ENCODE measurements at places on chromosomes 7 and 10.
A peak's percentile ranks its signal among the peaks of the same experiment; 100 is the strongest.

DNA sequence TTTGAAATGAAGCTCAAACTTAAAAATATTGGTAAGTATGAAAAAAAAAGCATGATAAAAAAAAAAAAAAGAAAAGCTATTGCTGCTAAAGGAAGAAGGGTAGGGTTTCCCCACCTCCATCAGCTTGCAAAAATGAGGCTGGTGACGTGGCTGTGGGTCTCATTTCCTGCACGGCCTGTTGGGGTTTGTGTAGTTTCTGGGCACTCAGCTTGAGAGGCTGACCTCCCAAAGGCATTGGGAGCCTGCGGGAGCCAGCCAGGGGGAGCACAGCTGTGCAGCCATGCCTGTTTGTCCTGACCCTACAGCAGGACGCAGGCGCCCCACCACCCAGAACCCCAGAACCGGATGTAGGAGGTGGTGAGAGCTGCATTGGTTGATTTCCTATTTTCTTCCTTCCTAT is 48.8 kb upstream of the CARD11 start:
- no peak overlapping the region for H3K27ac ChIP-seq
- no peak overlapping the region for H3K4me3 ChIP-seq
- peaks cover 2% of the 10 kb centered on the region for H3K4me1 ChIP-seq
- no peaks in the 10 kb centered on the region for H3K36me3 ChIP-seq
- no peak for DNase-seq

DNA sequence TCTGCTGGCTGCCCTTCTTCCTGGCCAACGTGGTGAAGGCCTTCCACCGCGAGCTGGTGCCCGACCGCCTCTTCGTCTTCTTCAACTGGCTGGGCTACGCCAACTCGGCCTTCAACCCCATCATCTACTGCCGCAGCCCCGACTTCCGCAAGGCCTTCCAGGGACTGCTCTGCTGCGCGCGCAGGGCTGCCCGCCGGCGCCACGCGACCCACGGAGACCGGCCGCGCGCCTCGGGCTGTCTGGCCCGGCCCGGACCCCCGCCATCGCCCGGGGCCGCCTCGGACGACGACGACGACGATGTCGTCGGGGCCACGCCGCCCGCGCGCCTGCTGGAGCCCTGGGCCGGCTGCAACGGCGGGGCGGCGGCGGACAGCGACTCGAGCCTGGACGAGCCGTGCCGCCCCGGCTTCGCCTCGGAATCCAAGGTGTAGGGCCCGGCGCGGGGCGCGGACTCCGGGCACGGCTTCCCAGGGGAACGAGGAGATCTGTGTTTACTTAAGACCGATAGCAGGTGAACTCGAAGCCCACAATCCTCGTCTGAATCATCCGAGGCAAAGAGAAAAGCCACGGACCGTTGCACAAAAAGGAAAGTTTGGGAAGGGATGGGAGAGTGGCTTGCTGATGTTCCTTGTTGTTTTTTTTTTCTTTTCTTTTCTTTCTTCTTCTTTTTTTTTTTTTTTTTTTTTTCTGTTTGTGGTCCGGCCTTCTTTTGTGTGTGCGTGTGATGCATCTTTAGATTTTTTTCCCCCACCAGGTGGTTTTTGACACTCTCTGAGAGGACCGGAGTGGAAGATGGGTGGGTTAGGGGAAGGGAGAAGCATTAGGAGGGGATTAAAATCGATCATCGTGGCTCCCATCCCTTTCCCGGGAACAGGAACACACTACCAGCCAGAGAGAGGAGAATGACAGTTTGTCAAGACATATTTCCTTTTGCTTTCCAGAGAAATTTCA is 1.7 kb downstream of the ADRB1 start:
- no peak overlapping the region for H3K27ac ChIP-seq
- peaks cover 61% of the 10 kb centered on the region for H3K27me3 ChIP-seq
- DNase-seq = no peak
- peaks cover 6% of the 10 kb centered on the region for H3K4me1 ChIP-seq
- no peak overlapping the region for H3K4me3 ChIP-seq

GRCh38 chr10:48817141-48817540 is 122.5 kb downstream of the LRRC18 start:
- H3K36me3 ChIP-seq = no peaks in the 10 kb centered on the region
- H3K27me3 ChIP-seq = peaks cover 2% of the 10 kb centered on the region
- H3K4me1 ChIP-seq = no peaks in the 10 kb centered on the region
- DNase-seq = no peak

GRCh38 chr10:106410331-106410730 is 754.2 kb downstream of the SORCS1 start:
- DNase-seq = no peak
- H3K4me1 ChIP-seq = no peaks in the 10 kb centered on the region
- no peaks in the 10 kb centered on the region for H3K36me3 ChIP-seq
- H3K27ac ChIP-seq = no peak overlapping the region
- no peaks in the 10 kb centered on the region for H3K27me3 ChIP-seq

DNA sequence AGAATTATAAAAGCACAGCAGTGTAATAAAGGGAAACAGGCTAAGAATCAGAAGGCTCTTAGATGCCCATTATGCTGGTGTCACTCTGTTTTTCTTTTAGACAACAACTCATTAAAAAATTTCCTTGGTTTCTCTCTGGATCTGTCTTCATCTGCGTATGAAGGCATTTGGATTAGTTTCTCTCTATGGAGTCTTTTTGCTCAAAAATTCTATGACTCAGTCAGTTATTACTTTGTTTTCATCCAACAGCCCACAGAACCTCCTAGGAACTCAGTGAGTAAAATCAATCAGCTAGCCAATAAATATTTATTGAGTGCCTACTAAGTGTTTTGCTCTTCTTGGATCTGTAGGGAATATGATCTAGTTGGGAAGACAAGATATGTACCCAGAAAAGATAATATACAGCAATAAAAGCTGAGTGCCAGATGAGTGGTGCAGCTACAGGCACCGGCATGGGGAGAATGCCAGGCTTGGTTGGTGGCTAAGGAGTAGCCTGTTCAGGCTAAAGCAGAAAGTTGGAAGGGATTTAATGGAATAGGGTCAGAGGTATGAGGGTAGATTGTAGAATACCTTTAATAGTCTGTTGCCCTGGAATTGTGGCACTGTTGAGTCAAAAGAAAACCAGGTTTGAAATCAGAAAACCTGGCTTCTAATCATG is 156.2 kb downstream of the LRRC4 start:
- H3K27ac ChIP-seq = no peak overlapping the region
- H3K4me3 ChIP-seq = no peak overlapping the region
- peaks cover 18% of the 10 kb centered on the region for H3K4me1 ChIP-seq
- H3K27me3 ChIP-seq = no peaks in the 10 kb centered on the region
- H3K36me3 ChIP-seq = no peaks in the 10 kb centered on the region
- DNase-seq = peak; percentile 49

DNA sequence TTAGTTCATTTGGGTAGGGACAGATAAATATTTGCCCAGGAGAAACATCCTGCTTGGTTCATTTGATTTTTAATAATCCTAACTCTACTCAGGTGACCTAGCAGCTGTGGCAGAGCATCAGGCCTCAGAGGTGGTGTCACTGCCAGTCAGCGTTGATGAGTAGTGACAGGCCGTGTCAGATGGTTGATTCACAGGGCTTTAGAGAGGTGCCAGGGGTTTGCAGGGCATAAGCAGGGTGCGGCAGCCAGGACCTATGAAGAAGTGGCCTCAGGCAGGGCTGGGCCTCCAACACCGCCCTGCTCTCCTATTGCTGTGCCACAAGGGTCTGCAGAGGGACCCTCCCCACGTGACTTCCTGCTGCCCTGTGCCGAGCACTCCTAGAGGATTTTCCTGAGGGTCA is 128.1 kb downstream of the HECW1 start:
- H3K36me3 ChIP-seq = no peaks in the 10 kb centered on the region
- no peaks in the 10 kb centered on the region for H3K4me1 ChIP-seq
- H3K4me3 ChIP-seq = no peak overlapping the region
- no peak overlapping the region for H3K27ac ChIP-seq
- no peak for DNase-seq

- H3K36me3 ChIP-seq = no peaks in the 10 kb centered on the region
- H3K27ac ChIP-seq = no peak overlapping the region
- H3K4me1 ChIP-seq = peaks cover 8% of the 10 kb centered on the region
Measured at GRCh38 chr7:106071356-106071998, 40.6 kb downstream of the SYPL1 start.

- H3K36me3 ChIP-seq = no peaks in the 10 kb centered on the region
- no peak overlapping the region for H3K27ac ChIP-seq
- peak; percentile 30 for DNase-seq
- no peaks in the 10 kb centered on the region for H3K27me3 ChIP-seq
Measured at GRCh38 chr10:102669206-102670064, 25.2 kb downstream of the TRIM8 start.

Measured in astrocyte (in vitro differentiated cells and primary cell).